ENCODE measurements at places on chromosomes 3 and 15. TPM values are rescaled to one million over a fixed set of nuclear protein-coding genes. Genes with fewer than 3 reads are reported as not detected.

- no peak for DNase-seq
These were observed 14.3 kb upstream of the CCNL1 start for GRCh38 chr3:157174290-157174648.

CLDND1 gene
- polyA plus RNA-seq = 190 TPM

DNA sequence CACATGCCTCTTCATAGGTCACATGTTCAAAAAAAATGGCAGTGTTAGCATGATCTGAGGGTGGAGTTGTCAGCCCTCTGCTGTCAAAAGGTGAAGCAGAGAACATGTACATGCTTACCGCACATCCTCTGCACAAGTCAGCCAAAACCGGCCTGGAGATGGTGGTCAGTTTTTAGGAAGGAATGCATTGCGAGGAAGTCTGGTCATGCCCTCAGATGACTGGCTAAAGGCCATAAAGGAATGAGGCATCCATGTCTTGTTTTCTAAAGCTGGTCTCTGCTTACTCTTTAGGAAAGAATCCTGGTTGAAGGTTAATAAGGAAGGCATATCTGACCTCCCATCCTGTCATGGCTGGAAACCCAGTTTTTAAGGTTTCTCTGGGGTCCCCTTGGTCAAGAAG lies 292.0 kb upstream of the CCDC54 start:
- no peak for DNase-seq

SELENOT gene
- polyA plus RNA-seq = 147 TPM

FBXL2 gene
- 29.2 TPM for polyA plus RNA-seq

DNA sequence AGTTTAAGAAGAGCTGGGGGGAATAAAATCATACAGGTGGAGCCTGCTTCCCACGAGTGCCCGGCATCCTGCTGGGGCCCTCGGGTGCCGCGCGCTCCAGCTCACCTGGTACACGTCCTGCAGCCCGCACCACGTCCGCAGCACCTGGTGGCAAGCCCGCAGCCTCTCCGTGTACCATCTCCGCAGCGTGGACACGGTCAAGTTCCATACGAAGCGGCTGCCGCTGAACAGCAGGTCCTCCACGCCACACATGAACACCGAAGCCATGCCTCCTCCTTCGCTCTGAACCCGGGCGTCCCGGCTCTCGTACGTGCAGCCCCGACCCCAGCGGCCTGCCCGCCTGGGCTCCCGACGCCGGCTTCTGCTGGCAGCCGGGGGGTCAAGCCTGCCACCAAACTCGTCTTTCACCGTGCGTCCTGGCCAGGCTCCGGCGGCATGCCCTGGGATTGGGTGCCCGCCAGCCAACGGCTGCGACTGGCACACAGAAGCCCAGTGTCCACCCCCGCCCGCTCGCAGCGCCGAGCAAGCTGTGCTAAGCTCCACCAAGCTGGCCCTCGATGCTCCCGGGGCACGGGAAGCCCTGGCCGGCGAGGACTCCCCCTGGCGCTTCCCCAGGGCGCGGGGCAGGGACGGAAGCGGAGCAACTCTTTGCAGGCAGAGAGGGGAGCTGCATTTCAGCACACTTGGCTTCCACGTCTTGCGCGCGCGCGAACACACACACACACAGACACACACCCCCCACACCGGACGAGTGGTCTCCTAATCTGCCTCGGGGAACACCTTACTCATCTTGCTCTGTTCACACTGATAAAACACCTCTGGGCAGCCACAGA lies at the start of gene FRMD4B:
TSS of gene FRMD4B (minus strand) at position 366 of the 833 bp plus-strand sequence. CDS start at position 267, 99 bp downstream.
- DNase-seq = no peak

GRCh38 chr3:149371001-149371722 lies 6.3 kb downstream of the TM4SF1 start:
- DNase-seq = no peak

RAB6B gene
- 19.2 TPM for polyA plus RNA-seq

- no peak for DNase-seq
These were observed 352.5 kb upstream of the DCBLD2 start for GRCh38 chr3:99253963-99254355.

GRCh38 chr3:20186600-20187004 lies 596 bp upstream of the SGO1 start:
- no peak for DNase-seq

GRCh38 chr3:184687363-184688015 lies 24.4 kb downstream of the MAGEF1 start:
- DNase-seq = no peak

CTXN2 gene
- not detected for polyA plus RNA-seq

PRRT3 gene
- 3.0 TPM for polyA plus RNA-seq

TRIM42 gene
- polyA plus RNA-seq = not detected

GRCh38 chr3:76700323-76700722 lies 339.6 kb upstream of the ROBO2 start:
- no peak for DNase-seq

DNA sequence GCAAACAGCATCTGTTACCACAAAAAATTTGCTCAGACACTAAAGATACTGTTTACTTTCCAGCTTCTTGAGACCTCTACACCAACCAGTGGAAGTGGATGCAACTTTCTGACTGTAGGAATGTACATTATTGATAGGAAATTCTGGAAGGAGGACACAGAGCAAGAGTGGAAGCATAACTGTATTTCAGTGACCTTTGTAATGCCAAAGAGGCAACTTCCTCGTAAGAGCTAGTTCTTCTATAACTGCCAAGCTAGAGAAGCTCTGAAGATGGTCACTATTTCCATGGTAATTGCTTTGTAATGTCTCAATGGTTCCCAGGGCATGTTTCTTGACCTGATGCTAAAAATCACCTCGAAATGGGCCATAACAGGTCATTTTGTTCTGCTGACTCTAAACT lies 96.3 kb upstream of the SLC2A2 start:
- DNase-seq = no peak

SYNM gene
- 1.6 TPM for polyA plus RNA-seq

GRCh38 chr3:62638316-62638715 lies 236.9 kb downstream of the CADPS start:
- DNase-seq = no peak

GRCh38 chr3:155656466-155656865 lies 88.4 kb downstream of the PLCH1 start:
- no peak for DNase-seq

CCDC12 gene
- 56.9 TPM for polyA plus RNA-seq

ZBTB38 gene
- polyA plus RNA-seq = 67.8 TPM

- no peak for DNase-seq
These were observed 6.7 kb downstream of the RASGRP1 start for GRCh38 chr15:38557921-38558320.

GRCh38 chr3:191528589-191528988 lies 67.6 kb downstream of the PYDC2 start:
- no peak for DNase-seq

- no peak for DNase-seq
These were observed 165.8 kb upstream of the SEMA6D start for GRCh38 chr15:47551546-47551945.

C2CD4A gene
- polyA plus RNA-seq = 0.20 TPM

GRCh38 chr3:114928989-114929640 lies 218.0 kb downstream of the ZBTB20 start:
- DNase-seq = no peak

DNA sequence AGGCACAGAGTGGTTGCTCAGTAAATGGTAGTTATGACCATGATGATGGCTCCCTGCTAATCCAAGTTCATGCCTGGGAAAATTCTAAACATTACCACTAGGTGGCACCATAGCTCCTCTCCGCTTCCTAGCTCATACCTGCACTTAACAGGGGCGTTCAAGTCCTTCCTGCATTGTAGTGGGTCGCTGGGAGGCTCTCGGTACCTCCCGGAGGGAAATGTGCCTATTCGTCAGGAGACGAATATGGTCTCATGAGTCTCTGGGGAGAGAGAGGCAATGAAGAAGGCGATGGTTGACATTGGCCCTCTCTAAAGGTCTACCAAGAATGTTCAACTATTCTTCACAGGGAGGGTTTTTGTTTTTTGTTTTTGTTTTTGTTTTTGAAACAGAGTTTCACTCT lies 10.9 kb downstream of the MESP1 start:
- DNase-seq = no peak

- no peak for DNase-seq
These were observed 48.4 kb downstream of the SEMA5B start for GRCh38 chr3:122979211-122979610.

Data from right renal cortex interstitium (tissue), 3 donors.